ENCODE measurements at places on chromosomes 7 and 10.

- DNase-seq: no peak
These were observed 70.7 kb downstream of the ARHGAP22 start for GRCh38 chr10:48533951-48534720.

- no peak for DNase-seq
These were observed 115.0 kb downstream of the FAM107B start for GRCh38 chr10:14659626-14660196.

DNA sequence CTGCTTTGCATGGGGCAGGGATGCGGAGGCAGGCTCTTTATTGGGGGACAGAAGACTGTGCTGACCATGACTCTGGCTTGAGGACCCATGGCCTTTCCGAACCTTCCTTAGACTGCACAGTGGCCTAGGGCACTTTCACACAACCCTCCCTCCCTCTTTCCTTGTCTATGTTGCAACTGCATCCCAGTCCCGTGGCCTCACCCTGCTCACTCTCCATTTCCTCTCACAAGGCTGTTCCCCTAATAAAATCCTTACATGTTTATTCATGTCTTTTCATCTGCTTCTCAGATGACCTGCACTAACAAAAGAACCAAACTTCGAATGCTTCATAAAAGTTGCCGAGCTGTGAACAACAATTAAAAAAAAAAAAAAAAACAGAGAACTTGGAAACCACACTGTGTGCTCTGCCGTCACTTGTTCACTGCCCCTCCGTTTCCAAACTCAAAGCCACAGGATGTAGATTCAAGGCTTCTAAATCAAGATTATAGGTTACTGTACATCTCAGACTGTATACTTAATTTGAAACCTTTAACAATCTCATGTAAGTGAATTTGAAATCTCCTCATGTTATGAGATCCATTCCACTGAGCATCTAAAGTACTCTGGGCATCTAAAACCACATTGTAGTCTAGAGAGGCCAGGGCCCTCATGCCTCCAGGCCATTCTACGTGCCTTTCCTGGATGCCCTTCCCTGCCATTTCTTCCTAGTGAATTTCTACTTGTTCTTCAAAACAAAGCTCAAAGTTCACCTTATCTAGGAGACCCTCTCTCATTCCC, 265.9 kb downstream of the SNX13 start:
- no peak for DNase-seq

DNA sequence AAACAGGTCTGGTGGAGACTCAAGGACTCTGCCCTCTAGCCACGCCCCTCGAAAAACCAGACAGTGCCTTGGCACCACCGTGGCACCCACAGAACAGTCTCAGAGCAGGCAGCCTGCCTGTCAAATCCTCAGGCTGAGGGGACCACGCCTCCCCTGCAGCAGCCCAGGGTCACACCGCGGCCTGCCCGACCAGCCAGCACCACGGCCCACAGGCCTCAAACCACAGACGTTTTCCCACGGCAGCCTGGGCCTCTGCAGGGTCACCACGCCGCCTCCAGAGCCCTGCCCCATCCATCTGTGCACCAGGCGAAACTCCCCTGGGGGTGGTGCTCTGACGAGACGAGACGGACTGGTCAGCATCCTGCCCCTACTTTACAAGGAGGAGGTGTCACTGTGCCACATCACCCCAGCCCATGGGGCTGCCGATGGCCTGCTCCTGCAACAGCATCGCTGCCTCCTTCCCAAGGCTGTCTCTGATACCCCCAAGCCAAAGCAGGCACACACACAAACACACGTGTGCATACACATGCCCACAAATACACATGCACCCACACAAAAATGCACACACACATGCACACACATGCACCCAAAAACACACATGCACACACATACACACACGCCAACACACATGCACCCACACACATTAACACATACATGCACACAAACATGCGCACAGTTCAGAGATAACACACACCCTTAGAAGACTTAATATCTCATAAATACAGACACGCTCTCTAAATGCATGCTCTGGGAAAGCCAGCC, 24.6 kb downstream of the PAPOLB start:
- no peak for DNase-seq

DNA sequence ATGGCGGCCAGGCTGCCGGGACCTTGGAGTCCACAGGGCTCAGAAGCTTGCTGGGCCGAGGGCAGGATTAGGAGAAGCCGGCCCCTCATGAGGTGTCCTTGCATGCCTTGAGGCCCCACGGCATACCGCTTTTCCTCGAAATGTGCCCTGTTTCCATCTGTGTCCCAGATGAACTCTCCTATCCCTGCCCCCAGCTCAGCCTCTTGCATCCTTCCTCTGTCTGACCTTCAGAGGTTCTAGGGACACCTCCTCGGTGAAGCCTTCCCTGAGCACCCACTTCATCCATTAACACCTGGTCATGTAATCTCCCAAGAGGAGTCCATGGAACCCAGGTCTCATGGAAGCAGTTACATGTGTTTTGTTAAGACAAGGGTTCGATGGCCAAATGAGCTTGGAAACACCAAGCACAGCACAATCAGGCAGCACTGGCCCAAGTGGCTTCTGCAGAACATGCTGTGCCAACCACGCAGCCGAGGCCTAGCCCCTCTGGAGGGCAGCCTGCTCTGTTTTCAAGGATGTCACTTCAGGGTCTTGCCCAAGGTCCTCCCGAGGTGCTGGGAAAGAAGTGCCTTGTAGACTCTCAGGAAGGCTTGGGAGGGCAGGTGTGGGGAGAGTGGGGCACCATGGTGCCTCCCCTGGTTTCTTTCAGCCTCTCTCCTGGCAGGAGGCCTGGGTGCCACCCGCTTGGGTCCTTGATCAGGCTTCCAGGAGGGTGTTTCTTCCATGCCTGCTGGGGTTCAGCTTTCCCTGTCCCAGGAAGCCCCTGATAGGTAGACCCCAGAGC, 124.3 kb downstream of the NEURL1 start:
- DNase-seq: no peak

DNA sequence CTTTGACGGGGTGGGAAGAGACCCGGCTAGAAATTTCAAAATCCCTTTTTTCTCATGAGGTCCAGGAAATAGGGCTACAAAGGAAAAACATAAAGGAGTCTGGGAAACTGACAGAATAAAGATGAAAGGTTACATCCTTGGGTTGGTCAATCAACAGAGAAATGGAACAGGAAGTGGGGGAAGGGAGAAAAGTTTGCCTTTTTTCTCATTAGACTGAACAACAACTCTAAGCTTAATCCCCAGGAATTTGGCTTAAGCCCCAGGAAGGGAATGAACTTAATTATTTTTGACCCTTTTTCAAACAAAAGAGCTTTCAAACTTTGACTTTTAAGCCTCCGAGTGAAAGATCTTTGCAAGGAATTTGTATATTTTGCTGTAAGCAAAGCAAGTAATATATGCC, 32.7 kb downstream of the LGI1 start:
- no peak for DNase-seq

- no peak for DNase-seq
These were observed 36.6 kb upstream of the SPOCK2 start for GRCh38 chr10:72124989-72125388.

- DNase-seq: no peak
These were observed 23.6 kb upstream of the HIBADH start for GRCh38 chr7:27686315-27686714.
